Subcutaneous adipose tissue (tissue), 4 donors: ENCODE measurements at places on chromosomes 16 and 17. TPM values are rescaled to one million over a fixed set of nuclear protein-coding genes. Genes with fewer than 3 reads are reported as not detected.

The PRKCB gene
- 3.4 TPM for total RNA-seq

The LGALS9C gene
- not detected for total RNA-seq

The SECTM1 gene
- 17.1 TPM for total RNA-seq

The PIK3R5 gene
- 22.0 TPM for total RNA-seq

The ACSM3 gene
- 0.66 TPM for total RNA-seq

The KCNJ18 gene
- total RNA-seq, result not detected

The PPY gene
- not detected for total RNA-seq

The RNF157 gene
- 8.1 TPM for total RNA-seq

The MT1F gene
- 9.2 TPM for total RNA-seq

The OR1F1 gene
- total RNA-seq, result not detected

The PNMT gene
- 5.8 TPM for total RNA-seq

The HSF4 gene
- total RNA-seq, result 43.7 TPM

The RBFOX1 gene
- not detected for total RNA-seq

The SLC25A10 gene
- 19.6 TPM for total RNA-seq

The ABCA10 gene
- 32.8 TPM for total RNA-seq

The ZNF747 gene
- total RNA-seq, result 9.1 TPM

The KRT33B gene
- not detected for total RNA-seq

The OR1D5 gene
- not detected for total RNA-seq

The CDH13 gene
- total RNA-seq, result 9.0 TPM

The CSH2 gene
- total RNA-seq, result not detected
